Stimulated activated CD4-positive, alpha-beta T cell treated with anti-CD3 and anti-CD28 coated beads, Interleukin-4, amount 100 ng/mL, for 24 hours (primary cell): ENCODE measurements at places on chromosomes 7 and 10.

- DNase-seq = no peak
These were observed 102.0 kb downstream of the HIF1AN start for GRCh38 chr10:100637785-100638184.

- DNase-seq = no peak
These were observed 12.4 kb upstream of the TNKS2 start for GRCh38 chr10:91785830-91786229.

GRCh38 chr7:141359740-141360415, 191.3 kb upstream of the AGK start:
- DNase-seq = no peak

- DNase-seq = no peak
These were observed 58.1 kb upstream of the GPR26 start for GRCh38 chr10:123608047-123608446.

GRCh38 chr10:75599875-75600648, 168.6 kb downstream of the LRMDA start:
- DNase-seq = no peak

- no peak for DNase-seq
These were observed 464.1 kb downstream of the SUGCT start for GRCh38 chr7:40598915-40599314.

- DNase-seq = no peak
These were observed 59.2 kb downstream of the C10orf90 start for GRCh38 chr10:126611303-126611702.

DNA sequence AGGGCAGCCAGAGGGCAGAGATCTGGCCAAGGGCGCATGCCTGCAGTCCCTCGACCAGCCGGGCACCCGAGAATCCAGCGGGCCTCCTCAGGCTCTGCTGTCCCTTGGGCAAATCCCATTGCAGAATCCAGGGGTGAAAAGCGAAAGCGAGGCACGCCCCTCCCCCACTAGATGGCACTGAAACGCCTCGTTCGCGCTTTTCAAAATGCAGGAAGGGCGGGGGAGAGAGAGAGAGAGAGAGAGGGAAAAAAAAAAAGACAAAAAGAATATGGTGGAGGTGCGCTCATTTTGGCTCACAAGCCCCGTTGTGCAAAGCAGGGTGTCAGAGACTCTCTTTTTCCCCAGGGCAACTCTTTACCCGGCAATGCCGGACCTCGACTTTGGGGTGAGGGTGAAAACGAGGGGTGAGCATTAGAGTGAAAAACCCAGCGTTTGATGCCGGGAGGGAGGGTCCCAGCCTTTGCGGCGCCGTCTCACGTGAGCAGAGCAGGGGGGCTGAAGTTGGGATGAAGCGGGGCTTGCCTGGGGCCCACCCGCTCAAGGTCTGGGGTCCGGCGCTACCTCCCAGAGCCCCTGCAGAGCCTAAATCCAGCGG, 2.5 kb upstream of the TMEM178B start:
- peak; percentile 37 for DNase-seq

GRCh38 chr7:26291699-26292538, at the start of gene SNX10:
SNX10 (plus strand) TSS chr7:26291862; CDS start chr7:26346443, 54,581 bp downstream.
- peak; percentile 59 for DNase-seq

DNA sequence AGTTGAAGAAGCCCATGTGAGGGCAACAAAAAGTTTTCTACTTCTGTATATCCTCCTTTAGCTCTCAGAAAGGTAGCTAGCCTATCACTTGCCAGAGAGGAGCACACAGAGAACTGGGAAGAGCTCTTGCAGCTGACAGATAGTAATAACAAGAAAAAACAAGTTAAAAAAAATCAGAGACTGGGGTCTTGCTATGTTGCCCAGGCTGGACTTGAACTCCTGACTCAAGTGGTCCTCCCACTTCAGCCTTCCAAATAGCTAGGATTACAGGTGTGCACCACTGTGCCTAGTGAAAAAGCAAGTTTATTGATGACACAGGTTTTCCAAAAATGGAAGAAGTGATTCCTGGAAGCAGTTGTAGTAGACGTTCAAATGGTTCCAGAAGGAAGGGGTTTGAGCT, 93.6 kb downstream of the CLEC2L start:
- DNase-seq = no peak

DNA sequence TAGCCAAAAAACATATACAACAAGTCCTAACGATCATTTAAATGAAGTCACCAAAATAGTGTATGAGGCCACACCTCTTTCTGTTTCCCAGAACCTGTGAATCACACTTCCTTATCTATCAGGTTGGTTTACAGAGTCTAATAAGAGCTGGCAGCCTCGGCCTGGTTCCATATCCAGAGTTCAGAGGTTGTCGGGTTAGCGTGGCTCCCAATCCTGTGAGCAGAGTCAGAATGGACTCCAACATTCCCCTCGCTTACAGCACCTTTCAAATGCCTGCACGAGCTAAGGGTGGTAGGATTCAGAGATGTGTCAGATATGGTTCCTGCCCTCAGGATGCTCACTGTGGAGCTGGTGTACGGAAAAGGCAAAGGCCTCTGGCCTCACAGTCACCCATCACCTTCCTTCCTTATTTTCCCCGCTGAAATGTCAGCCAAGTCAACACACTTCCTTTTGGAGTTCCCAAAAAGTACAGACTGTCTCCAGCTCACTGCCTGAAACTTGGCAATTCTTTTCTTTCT, 6.0 kb downstream of the IL15RA start:
- peak; percentile 30 for DNase-seq

GRCh38 chr10:116053910-116054309, 219.1 kb downstream of the GFRA1 start:
- no peak for DNase-seq

DNA sequence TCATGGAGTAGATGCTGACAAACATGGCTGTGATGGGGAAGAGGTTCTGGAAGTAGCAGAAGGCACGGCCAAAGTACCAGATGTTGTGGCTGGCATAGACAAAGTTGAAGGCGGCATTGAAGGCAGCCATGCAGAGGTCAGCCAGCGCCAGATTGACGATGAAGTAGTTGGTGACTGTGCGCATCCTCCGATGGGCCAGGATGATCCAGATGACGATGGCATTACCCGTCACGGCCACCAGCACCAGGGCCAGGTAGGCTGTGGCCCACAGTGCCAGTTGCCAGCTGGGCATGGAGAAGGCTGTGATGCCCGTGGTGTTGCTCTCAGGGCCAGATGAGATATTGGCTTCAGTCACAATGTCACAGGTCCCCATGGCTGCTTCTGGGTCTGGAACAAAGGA, 767 bp downstream of the TACR2 start:
- no peak for DNase-seq

DNA sequence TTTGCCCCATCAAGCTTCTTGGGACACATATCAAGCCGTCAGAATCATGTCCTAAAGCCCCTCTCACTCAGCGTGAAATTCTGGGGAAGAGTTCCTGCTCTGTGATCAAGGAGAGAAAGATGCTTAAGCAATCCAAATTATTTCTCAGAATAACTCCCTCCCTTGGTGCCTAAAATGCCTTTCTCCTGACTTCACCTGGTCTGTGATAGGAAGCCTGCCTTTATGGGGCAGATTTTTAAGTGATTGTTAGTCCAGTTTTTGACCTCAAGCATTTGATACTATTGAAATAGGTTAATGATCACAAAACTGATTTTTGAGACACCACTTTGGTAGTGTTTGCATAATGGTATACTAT, 76.4 kb upstream of the MAGI2 start:
- no peak for DNase-seq

DNA sequence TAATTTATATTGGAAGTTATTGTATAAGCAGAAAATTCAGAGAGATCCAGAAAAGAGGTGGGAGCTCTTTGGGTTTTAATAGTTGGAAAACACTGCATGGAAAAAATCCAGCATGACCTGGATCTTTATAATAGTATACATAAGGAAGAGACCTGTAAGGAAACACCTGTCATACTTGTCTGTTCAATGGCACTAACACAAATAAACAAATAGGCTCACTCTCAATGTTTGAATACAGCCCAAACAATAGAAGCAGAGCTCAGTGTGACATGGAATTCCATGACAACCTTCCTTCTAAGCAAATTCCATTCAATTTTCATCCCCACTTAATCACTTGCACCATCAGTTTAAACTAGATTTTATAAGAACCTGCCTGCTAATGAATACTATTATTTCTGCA, 31.7 kb downstream of the CISD1 start:
- DNase-seq = no peak

DNA sequence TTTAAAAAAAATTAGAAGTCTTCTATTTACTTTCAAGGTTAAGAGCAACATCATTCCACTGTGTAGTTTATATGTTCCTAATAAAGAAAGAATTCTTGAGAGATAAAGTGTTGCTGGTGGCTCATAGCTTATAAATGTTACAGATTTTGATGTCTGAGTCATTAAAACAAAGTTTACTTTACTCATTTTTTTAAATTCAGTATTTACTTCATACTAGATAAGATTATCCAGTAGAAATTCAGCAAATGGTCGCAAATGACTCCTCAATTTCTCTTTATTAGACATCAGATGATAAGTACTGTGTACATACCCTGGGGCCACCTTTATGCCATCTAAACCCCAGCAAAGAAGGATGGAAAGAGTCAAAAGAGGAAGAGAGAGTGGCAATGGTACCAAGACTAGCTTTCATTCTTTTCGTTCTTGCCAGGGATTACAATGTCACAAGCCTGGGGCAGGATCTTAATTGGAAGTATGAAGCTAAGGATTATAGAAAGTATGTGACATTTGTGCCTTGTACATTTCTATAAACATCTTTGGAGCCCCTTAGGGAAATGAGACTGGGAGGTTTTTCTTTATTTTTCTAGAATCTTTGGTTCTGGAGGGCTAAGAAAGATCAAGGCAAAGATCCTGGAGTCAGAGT, 206.1 kb downstream of the CHRM2 start:
- no peak for DNase-seq

DNA sequence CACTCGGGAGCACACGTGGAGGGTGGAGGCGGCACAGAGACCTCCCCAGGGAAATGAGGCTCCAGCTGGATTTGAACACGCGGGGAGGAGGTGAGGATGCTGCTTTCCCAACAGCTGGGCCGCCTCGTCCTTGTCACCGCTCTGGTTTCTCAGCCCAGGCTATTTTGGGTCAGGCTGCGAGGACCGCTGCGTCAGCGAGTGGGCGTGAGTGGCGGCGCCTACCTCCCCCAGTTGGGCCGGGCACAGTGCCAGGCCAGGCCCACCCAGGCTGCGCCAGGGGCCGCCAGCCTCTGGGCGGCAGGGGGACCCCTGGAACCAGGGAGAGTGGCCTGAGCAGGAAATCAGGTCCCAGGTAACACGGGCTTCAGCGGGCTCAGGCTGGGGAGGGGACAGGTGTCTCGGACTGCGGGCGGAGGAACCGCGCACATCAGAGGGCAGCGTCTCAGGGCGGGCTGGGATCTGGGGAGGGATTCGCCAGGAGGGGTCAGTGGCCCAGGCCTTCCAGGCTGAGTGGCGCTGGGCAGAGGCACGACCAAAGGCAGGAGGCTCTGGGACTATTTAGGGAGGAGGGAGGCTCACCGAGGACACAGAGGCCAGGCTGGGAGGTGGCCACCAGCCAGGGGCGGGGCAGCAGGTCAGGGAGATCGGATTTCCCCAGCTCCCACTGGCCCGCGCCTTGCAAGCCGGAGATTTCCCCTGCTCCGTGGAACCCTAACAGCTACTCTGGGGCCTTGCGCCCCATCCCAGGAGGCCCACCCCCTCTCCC, 125.2 kb upstream of the RET start:
- no peak for DNase-seq

- no peak for DNase-seq
These were observed 115.4 kb upstream of the LRRN3 start for GRCh38 chr7:110975486-110975885.

GRCh38 chr10:108500396-108500795, 1335.9 kb upstream of the SORCS1 start:
- DNase-seq = no peak

DNA sequence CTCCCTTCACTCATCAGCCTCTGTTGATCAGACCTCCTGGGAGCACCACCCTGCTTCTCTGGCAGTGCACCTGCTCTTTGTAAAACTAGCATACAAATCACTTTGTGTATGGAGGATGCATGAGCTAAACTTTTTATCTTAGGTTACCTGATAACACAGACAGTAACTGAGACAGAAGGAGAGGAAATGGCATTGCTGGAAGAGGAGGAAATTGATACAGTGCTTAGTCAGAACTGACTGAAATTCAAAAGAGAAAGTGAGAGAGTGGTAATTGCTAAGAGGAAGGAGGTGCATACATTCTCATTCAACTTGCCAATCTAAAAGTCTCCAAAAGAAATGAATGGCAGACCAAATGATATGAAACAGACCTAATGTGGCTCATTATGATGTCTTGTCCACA, 1120.7 kb downstream of the GATA3 start:
- no peak for DNase-seq

DNA sequence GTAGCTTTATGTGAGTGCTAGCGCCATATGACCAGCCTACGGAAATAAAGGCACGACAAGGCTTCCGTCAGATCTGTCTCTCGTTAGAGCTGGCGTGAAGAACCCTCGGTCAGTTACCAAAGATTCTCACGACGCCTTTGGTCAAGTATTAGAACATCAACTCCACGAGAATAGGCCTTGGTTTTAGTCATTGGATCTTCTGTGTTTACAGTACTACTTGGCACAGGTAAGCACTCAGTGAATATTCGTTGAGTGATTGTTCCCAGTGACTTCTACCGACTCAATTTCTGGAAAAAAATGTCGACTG, 316 bp downstream of the RBM48 start:
- no peak for DNase-seq

- DNase-seq = no peak
These were observed 61.6 kb downstream of the MTURN start for GRCh38 chr7:30196408-30196807.

DNA sequence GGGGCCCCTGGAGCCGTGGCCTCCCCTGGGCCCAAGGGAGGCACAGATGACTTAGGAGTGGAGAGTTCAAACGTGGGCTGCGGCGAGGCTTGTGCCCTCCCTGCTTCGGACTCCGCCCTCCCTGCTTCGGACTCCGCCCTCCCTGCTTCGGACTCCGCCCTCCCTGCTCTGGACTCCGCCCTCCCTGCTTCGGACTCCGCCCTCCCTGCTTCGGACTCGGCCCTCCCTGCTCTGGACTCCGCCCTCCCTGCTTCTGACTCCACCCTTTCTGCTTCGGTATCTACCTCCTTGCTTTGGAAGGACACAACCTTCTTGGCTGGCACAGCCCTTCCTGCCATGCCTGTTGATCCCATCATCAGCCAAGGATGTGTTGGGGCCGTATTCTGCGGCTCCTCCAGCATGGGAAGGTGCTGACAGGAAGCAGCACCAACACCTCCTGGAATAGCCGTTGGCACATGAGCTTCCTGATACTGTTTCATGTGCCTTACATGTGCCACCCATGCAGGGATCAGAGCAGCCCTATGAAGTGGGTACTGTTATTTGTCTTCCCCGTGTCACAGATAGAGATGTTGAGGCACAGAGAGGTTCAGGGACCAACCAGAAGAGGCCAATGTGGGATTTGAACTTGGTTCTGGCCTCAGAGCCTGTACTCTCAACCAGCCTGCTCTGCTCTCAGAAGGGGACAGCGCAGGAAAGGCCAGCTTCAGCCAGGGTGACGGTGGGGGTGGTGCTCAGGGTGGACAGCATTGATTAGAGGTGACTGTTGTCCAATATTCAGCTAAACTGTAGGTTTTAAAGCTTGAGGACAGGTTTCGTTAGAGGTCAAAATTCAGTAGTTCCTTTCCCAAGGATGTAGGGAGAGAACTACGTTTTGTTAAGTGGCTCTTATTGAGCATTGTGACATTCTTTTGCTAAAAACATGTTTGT, 114.5 kb downstream of the NKX6-2 start:
- DNase-seq = no peak
